Heart right ventricle (tissue), 16 donors: ENCODE measurements at places on chromosomes 3 and 15. TPM values are rescaled to one million over a fixed set of nuclear protein-coding genes. Genes with fewer than 3 reads are reported as not detected.
A peak's percentile ranks its signal among the peaks of the same experiment; 100 is the strongest.

Gene SOX2
- 0.20 TPM for total RNA-seq

Gene MUC20
- total RNA-seq = 5.4 TPM

GRCh38 chr3:66396888-66397287, 103.9 kb downstream of the LRIG1 start:
- DNase-seq = no peak

- DNase-seq = no peak
Measured at GRCh38 chr15:28914046-28914445, 28.3 kb downstream of the APBA2 start.

- no peak for DNase-seq
Measured at GRCh38 chr15:92048739-92049138, 195.2 kb downstream of the SLCO3A1 start.

DNA sequence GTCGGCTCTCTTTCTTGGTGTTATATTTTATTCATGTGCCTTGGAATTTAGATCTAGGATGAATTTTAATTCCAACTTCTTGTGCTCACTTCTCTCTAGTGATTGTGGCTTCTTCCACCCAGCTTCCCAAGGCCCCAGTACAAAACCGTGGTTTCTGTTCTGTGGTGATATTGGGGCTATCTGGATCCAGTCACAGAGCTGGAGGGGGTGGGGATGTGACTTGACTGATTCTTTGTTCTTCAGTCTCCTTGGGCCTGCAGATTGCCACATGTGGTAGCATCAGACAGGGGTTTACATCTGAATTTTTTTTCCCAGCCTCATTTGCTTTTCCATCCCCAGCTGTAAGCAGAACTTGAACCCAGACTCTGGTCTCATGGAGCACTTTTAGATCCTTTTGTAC, 98.5 kb upstream of the ADAMTSL3 start:
- DNase-seq = no peak

- DNase-seq = peak; percentile 2
Measured at GRCh38 chr15:99434506-99435112, 131.2 kb upstream of the MEF2A start.

- DNase-seq = peak; percentile 80
Measured at GRCh38 chr3:31532587-31533168, at the start of gene STT3B. STT3B (plus strand) TSS chr3:31532925; CDS start chr3:31532999, 74 bp downstream.
